AML-193 (cell line): ENCODE measurements at places on chromosomes 16 and 17.

- no peak for DNase-seq
These were observed 12.9 kb upstream of the ODF4 start for GRCh38 chr17:8326511-8327302.

GRCh38 chr17:49741692-49742076, 22.2 kb downstream of the FAM117A start:
- DNase-seq: no peak

DNA sequence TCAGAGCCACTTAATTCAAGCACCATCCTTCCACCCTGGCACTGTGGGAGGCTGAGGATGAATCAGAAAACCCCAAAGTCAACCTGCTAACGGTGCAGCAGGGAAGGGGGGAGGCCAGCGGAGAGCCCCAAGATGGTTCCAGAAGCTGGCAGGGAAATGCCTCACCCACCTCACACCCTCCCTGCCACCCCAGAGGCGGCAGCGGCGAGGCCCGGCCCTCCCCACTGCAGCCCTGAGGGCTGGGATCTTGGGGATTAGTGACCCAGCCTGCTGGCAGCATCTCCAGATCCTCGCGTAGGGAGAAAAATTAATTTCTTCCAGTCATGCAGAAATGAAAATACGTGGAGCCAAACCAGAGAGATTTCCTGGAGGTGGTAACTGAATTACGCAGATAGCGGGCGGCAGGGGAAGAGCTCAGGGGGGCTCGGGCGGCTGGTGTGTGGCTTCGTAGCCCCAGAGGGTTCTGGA, 38.2 kb downstream of the CBFA2T3 start:
- no peak for DNase-seq

- no peak for DNase-seq
These were observed 125.8 kb upstream of the TMEM97 start for GRCh38 chr17:28193241-28193640.

- DNase-seq: no peak
These were observed 2.5 kb upstream of the MED9 start for GRCh38 chr17:17474341-17474740.

GRCh38 chr16:78562111-78562510, 462.7 kb downstream of the WWOX start:
- DNase-seq: no peak

DNA sequence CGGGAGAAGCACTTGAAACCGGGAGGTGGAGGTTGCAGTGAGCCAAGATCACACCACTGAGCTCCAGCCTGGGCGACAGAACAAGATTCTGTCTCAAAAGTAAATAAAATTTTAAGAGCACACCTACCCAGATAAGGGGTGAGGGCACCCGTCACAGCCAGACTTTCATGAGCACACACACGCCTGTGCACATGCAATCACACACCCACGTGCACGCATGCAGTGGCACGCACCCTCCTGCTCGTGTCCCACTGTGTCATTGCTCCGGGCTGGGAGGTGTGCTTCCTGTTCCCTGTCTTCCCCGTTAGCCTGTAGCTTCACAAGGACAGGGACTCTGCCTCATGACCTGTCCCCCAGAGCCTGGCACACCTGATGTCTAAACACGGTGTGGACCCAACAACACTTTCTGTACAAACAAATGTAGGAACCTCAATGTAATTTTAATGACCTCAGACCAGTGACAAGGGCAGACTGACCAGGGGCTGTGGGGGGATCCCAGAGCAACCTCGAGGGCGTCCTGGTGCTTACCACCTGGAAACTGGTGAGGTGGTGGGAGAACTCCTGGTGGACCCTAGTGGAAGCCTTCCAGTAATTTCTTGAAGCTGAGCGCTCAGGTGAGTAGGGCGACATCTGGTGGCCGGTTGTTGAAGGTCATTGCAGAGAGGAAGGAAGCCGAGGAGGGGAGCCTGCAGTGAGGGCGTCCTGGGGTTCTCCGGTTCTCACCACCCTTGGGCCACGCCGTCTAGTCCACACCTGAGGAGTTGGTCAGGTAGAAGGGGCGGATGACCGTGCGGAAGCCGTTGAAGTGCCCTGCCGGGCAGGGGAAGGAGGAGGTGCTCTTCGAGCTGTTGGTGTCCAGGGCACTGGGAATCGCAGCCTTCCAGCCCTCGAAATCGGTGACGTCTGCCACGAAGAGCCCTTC, 8.6 kb downstream of the LGALS3BP start:
- peak; percentile 80 for DNase-seq

DNA sequence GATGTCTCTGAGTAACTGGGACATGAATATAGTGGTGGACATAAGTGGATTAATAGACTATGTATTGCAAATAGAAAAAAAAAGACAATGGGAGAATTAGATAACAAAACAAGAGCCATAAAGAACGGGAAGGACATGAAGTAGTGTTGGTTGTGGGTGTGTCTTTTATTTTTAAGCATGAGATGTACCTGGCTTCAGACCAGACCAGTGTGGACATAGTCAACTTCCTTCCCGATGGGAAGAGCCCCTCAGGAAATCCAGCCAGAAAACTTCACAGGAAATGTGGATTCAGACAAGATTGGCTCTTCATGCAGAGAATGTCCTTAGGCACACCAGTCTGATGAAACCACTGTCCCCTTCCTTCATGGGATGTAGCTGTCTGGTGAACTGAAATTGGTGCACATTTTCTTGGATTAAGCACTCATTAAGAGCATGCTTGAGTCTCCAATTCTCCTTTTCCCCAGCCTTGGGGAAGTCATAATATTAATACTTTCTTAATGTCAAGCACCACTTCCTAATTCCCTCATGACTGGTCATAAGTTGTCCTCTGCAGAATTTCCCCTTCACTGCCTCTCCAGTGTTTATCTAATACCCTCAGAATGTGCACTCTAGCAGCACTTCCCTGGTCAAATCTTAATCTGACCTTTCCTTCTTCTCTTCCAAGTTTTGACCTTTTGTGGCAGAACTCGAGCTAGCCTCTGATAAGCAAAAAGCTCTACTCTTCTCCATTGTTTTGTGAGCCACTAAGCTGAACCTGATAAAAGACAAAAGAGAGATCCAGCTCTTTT, 350.6 kb upstream of the MAF start:
- DNase-seq: no peak

- no peak for DNase-seq
These were observed 91.6 kb downstream of the XYLT1 start for GRCh38 chr16:17379121-17379571.

- no peak for DNase-seq
These were observed 6.7 kb downstream of the PRSS36 start for GRCh38 chr16:31143011-31143693.

GRCh38 chr16:87284183-87284582, 33.0 kb downstream of the C16orf95 start:
- no peak for DNase-seq

DNA sequence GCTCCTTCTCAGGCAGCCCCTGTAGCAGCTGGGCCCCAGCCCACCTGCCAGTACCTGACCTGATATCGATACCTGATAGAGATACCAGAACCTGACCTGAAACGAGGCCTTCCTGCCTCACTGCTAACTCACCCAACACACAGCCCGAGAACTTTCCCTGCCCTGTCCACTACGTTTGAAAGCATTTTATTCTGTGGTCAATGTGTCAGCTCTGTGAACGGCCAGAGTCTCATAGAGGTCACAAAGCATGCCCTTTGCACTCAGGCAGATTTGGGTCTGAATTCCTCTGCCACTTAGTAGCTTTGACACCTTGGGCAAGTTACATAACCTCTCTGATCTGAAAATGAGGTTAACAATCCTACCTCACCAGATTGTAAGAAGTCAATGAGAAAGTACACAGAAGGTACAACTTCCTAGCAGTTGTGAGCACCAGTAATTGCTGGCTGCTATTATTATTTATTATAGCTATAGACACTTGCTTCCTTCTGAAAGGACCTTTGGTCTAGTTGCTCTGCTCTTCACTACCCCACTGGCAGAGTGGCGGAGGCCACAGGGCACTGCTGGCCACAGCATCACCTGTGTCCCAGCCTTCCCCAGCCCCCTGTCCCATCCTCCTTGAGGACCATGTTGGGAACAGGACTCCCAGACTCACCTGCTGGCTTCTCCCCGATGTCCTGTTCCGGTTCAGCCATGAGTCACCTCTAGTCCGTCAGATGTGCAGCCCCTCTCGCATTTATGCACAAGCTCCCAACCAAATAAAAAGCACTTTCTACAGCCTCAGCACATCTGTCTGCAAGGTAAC, 895 bp downstream of the ANKRD40CL start:
- DNase-seq: no peak
